ENCODE measurements at places on chromosomes 13 and 19.

GRCh38 chr13:40271271-40271885, 395.1 kb downstream of the FOXO1 start:
- no peak for DNase-seq

DNA sequence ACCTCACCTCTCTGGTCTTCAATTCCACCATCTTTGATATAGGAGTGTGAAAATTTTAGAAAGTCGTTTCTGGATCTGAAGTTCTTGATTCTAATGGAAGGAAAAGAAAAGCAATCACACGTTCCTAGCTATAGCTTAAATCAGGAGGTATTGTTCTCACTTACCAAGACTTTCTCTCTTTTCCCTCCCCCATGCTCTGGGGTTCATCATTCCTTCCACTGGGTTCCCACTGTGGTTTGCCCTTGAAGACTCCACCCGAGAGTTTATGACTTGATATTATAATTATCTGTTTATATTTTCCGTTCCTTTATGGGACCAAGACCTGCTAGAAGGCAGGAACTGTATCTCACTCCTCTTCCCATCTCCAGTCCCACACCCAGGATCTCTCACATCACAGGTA, 76.6 kb downstream of the AKAP11 start:
- no peak for DNase-seq

GRCh38 chr13:74758188-74758587, 624.0 kb upstream of the KLF12 start:
- no peak for DNase-seq

- DNase-seq, result no peak
Observed at GRCh38 chr19:4113398-4114088, 10.4 kb downstream of the MAP2K2 start.

DNA sequence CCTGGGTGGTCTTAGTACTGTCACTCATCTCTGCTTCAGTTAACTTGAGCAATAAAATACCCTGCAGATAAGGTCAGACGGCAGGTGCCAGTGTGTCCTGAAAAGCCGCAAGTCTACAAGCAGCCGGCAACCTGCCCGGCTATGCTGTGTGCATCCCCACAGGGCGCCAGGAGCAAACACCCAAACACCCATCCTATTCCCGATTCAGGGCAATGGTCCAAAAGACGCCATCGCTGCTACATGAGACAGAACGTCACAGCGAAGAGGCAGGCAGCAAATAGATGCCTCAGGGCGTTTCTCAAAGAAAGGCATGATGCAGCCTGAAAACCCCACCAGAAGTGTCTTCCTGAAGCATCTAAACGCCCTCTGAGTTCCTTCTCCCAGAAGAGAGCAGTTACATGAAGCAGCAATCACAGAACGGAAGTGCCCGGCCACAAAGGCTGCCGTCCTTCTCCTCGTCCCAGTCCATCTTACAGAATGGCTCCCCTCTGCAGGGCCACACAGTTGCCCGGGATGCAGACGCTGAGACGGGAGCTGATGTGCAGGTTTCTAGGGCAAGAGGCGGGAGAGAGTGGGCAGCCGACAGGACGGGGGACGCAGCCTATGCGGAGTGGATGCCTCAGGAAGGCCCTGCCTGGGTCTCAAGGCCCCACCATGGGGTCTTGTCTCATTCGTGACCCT, 35.1 kb downstream of the RASA3 start:
- no peak for DNase-seq

DNA sequence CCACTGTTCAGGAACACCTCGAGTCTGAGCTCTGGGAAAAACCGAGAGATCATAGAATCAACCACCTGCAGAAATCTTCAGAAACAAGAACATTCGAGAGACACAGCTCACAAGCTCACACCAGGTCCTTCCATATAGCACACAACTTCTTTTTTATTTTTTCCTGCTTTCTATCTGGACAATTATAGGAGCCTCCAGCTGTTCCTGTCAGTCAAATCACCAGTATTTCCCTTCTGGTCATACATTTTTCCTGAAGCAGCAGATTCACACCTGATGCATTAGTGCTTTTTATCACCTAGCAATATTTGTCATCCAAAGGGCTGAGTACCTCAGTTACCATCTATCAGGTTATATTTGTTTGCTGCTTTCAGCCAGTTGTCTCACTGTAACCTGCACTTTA, 323.5 kb downstream of the FOXO1 start:
- no peak for DNase-seq

- no peak for DNase-seq
Observed at GRCh38 chr19:7247155-7247554, 47.1 kb downstream of the INSR start.

GRCh38 chr13:95485045-95485517, 67.4 kb upstream of the CLDN10 start:
- no peak for DNase-seq

DNA sequence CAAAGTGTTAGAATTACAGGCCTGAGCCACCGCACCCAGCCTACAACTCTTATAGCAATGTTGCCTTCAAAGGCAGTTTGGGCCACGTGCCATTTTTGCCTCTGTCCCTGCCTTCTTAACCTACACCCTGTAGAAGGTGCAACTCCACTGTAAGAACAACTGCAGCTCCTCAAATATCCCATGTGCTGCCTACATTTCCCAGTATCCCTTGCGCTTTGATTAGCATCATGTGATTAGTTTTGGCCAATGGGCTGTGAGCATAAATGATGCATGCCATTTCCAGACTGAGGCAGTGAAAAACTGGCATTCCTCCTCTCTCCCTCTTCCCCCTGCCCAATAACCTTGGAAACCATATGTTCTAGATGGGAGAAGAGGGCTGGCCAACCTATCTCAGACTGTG, 75.2 kb upstream of the MRI1 start:
- DNase-seq, result no peak

DNA sequence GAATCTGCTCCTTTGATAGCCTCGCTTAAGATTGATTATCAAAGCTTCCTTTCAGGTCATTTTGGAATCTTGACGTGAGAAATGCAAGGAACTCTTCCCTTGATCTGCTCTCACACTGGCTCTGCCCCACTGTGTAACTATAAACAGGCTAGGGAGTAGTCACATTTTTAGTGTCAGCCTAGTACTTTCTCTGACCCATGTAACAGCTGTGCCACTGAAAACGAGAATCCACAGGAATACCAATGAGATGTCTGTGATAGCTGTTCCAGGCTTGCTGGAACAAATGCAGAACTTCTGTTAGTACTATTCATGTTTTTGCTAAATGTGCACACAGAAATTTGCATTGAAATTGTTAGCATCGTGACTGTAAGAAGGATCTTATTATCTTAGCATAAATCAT, 221.3 kb downstream of the MYO16 start:
- no peak for DNase-seq

DNA sequence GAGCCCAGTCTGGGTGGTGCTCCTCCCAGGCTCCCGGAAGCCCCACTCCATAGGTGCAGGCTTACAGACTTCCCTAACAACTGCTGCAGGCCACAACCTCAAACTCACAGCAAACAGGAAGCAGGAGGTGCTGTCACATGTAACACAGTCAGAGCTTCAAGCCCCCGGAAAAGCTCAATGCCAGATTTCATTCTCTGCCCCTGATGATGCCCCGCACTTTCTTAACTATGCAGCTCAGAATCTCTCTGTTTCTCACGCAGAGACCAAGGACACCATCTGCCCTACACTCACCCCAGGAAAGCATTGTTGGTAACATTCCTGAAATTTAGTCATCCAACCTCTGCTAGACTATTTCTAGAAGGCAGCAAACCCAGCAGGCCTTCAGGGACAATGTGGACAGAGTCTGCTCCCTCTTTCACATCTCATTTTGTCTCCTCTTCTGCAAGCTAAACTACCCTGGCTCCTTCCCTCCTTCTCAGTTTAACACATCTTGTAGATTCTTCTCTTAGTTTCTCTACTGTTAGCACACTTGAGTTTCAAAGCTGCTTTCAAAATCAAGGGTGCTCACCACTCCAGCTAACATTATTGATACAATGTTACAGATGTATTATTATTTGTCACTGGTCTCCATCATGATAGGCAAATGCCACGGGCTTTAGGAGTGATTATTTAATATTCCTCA, 162.5 kb downstream of the KCTD12 start:
- DNase-seq, result peak; percentile 48

All from AML-193 (cell line).